Fibroblast of the conjunctiva (primary cell): ENCODE measurements at places on chromosomes 6 and 20.

GRCh38 chr6:113587078-113587699, 270.0 kb upstream of the MARCKS start:
- no peak for DNase-seq

- DNase-seq = no peak
Measured at GRCh38 chr6:132236281-132236680, 165.0 kb downstream of the MOXD1 start.

DNA sequence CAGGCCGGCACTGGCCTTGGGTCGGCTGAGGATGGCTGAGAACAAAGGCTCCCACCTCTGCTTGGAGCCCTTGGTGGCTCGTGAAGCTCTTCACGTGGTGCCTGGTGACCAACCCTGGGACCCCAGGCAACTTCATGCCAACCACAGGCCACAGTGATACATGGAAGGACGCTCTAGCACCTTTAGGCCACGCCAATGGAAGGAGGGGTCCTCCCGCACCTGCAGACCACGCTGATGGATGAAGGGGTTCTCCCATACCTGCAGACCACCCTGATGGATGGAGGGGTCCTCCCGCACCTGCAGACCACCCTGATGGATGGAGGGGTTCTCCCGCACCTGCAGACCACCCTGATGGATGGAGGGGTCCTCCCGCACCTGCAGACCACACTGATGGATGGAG, 62.5 kb downstream of the ERMARD start:
- DNase-seq = no peak

- DNase-seq = no peak
Measured at GRCh38 chr20:17499041-17499440, 32.1 kb downstream of the BFSP1 start.

GRCh38 chr6:74941424-74941823, 264.4 kb downstream of the COL12A1 start:
- DNase-seq = no peak

GRCh38 chr20:8372824-8373380, 240.8 kb downstream of the PLCB1 start:
- DNase-seq = no peak

DNA sequence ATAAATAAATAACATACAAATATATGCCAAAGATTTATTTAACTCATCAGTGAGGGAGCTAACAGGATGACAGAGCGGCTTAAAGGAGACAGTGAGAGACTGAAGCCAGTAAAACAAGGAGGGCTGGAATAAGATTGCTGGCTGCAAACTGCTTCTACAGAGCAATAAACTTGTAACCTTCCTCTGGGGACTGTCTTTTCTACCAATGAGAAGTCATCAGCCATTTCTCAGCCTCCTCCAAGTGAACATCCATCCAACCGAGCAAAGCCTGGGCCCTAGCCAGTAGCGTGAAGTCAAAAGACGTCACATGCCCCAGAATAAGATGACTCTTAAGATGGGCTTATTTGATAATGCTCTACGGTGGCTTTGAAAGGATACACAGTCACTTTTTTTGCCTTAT, 42.5 kb downstream of the CPXM1 start:
- DNase-seq = no peak

- DNase-seq = no peak
Measured at GRCh38 chr6:67896476-67896875, 738.6 kb upstream of the ADGRB3 start.

DNA sequence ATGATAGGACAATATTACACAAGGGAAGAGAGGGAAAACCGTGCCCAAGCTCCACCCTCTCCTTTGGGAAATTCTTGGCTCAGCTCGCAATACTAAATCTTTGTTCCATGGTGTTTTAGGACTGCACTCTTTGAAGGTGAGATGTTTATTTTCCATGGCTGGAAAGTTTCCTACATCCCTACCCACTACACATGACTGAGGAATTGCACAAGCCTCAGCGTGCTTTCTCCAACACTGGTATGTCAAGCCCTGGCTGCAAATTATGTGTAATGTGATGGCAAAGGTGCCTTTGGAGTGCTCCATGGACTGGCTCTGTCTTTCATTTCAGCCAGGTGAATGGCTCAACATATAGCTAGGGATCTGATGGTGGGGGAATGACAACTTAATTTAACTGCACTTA, 134.3 kb downstream of the ISM1 start:
- no peak for DNase-seq

GRCh38 chr6:13188306-13188705, 140.0 kb downstream of the TBC1D7 start:
- no peak for DNase-seq

DNA sequence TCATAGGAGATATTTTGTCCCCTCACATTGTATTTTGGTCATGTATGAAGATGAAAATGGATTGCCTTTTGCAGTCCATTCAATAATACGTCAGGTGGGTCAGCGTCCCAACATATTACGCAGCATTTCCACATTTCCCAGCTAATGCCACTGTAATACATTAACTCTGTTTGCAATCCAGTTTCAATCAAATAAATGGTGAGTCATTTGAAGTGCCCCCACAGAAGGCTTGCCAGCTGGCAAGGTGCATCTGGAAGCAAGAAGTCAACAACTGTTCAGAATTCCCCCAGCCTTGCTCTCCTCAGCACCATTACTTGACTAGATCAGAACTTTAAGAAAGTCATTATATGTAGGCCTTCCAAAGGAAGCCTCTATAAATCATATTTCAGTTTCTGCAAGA, 50.4 kb downstream of the PHACTR1 start:
- no peak for DNase-seq

GRCh38 chr6:144659202-144660182, 374.4 kb downstream of the UTRN start:
- peak; percentile 59 for DNase-seq

DNA sequence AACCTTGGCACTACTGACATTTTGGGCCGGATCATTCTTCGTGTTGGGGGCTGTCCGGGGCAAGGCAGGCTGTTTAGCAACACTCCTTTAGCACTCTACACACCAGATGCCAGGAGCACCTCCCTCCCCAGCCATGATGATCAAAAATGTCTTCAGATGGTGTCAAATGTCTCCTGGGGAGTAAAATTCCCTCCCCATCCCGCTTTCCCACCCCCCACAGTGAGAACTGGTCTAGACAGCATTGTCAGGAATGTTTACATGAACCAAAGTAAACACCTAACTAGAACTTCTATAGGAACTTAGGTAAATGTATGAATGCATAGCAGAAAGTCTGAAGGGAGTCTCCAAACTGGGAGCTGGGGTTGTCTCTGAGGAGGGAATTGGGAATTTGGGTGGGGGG, 70.0 kb upstream of the TOP1 start:
- DNase-seq = no peak

DNA sequence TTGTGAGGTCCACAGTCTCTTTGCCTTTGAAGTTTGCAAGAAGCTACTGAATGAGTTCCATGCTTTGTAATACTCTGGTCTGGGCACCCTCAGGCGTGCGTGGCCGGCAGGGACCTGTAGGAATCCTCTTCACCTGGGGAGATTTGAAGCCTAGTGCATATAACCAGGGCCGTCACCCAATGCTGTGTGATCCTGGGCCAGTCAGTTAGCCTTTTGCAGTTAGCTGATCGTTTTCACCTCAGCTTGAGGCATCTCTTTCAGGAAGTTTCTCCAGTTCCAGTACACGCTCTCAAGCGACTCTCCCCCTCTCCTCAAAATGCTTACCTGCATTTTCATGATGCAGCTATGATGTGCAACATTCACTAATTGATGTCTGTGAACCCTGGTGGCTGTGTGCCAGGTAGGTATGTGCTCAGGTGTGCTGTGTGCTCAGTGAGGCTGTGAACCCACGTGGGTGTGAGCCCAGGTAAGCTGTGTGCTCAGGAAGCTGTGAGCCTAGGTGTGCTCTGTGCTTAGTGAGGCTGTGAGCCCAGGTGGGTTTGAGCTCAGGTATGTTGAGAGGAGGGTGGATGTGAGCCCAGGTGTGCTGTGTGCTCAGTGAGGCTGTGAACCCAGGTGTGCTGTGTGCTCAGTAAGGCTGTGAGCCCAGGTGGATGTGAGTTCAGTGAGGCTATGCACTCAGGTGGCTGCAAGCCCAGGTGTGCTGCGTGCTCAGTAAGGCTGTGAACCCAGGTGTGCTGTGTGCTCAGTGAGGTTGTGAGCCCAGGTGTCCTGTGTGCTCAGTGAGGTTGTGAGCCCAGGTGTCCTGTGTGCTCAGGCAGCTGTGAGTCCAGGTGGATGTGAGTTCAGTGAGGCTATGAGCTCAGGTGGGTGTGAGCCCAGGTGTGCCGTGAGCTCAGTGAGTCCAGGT, 120.4 kb downstream of the PHACTR3 start:
- no peak for DNase-seq

GRCh38 chr6:127207591-127208120, 59.0 kb upstream of the RNF146 start:
- no peak for DNase-seq

- no peak for DNase-seq
Measured at GRCh38 chr20:1060985-1061384, 57.4 kb upstream of the PSMF1 start.

DNA sequence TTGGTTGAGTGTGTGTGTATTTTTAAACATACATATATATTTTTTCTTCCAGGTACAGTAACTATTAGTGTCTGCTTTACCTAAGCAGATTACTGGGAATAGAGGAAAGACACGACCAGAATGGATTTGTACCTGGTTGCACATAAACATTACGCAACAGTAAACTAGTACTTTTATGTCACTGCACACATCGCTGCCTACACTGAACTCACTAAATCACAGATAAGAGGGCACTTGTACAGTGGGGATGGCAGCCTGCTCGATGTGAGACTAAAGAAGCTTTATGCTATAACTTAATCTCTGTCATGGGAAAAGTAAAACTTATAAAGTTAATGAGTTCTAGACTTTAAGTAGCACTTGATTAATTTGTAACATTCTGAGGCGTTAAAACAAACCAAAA, 89.5 kb upstream of the SIM1 start:
- no peak for DNase-seq

DNA sequence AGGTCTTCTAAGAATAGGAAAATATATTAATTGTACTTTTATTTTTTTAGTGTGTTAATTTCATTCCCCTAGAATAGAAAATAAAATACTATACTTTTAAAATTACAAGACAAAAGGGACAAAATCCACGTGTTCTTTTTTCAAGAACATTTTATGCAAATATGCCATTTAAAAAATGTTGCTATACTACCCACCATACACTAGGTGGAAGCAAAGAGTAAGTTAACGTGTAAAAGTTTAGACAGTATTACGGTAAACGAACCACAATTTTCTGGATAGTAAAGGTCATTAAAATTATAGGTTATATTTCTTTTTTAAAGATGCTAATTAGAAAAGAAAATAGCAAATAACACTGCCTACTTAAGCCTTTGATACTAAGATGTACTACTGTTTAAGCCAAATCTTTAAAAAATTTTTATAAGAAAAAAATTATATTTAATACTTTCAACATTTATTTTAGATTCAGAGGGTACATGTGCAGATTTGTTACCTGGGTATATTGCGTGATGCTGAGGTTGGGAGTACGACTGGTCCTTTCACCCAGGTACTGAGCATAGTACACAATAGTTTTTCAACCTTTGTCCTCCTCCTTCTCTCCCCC, 287.6 kb downstream of the PHF3 start:
- DNase-seq = peak; percentile 9

DNA sequence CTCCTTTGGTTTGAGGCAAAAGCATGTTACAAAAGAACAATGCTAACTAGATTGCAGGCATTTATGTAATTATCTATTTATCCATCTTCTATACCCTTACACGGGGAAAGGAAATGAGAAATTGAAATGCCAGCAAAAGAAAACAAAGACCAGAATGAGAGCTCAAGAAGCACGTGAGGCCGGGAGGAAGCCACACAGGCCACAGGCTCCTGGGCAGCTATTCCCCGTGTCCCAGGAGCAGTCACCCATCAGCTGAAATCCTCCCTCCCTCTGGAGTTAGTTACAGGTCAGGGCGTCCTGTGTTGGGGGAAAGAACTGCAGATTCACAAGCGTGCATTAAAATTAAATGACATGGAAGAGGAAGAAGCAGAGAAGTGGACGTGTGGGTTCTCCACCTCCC, 64.7 kb upstream of the RPS6KA2 start:
- DNase-seq = no peak

DNA sequence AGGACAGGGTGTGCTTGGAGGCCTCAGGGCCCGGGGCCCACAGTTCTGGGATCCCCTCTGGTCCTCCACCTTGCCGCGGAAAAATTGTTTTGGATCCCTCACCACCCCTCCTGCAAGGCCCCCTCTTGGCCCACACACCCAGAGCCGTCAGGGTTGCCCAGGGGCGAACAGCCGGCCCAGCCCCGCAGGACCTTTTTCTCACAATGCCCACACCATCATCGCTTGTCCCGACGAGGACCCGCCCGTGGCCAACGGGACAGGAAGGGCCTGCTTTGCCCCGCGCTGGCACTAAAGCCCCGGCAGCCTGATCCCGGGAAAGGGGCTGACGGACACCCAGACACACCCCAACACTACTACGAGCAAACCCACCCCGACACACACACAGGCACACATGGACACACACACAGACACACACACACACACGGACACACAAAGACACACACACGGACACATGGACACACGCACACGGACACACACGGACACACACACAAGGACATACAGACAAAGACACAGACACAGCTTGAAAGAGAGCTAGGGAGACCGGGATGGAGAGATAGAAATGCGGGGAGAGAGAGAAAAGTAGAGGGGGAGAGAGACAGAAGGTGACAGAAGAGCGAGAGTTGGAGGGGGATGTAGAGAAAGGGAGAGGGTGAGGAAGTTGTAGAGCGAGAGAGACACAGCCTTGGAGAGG, 1493.5 kb upstream of the DEFB115 start:
- DNase-seq = no peak

GRCh38 chr6:163383912-163384311, 30.6 kb upstream of the QKI start:
- DNase-seq = no peak

DNA sequence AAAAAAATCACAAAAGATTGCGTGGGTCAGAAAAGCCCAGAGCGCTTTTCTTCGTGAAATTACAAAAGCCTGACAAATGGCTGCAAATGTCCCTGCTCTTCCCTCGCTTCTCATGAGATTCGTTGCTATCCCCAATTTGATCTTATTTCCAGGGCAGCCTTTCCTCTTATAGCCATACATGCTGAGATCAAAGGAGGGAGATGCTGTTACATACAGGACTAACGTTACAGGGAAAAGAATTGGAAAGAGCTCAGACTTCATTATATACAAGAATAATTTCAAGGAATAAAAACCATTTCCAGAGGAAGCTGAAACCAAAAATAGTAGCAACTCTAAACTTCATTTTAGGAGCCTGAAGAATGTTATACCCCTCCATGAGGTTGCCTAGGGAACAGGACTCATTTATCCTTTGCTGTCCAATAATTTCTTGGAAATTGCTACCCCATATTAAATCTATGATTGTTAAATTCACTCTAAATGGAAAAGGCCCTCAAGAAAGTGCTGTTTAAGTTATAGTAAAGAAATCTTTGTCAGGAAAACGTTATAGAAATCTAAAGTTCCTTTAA, 81.0 kb downstream of the METTL24 start:
- no peak for DNase-seq

GRCh38 chr6:144122861-144123260, 27.5 kb upstream of the STX11 start:
- no peak for DNase-seq

DNA sequence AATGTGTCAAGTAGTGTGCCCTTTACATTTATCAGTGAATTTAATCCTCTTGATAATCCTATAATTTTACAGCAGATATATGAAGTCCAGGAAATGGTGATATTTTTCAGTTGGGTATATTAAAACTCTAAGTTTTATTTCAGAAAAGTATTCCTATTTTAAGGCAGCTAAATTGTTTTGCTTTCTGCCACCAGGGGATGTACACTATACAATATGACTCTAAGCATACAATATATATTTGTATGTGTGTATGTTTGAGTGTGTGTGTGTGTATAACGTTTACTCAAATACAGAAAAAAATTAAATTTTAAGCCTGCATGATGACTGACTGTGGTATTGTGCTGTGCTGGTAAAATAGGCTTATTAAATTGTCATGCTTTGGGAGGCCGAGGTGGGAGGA, 102.0 kb upstream of the RUNX2 start:
- no peak for DNase-seq
